ENCODE measurements at places on chromosomes 7 and 10.
A peak's percentile ranks its signal among the peaks of the same experiment; 100 is the strongest.

DNA sequence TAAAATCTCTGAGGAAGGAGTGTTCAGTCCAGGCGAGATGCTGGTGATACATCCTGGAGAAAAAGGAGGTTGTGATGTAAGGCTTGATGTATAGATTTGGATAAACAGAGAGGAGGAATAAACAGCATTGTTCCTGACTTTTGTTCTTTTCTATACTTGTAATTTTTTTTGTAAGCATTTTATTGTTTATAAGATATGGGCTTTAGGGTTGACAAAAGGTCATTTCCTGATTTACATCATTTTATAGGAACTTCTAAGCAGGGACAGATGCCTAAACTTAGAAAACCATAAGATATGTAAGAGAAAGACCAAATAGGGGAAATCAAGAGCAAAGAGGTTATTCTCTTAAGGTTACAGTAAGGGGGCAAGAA is 16.7 kb upstream of the SLC26A4 start:
- DNase-seq, result no peak

- no peak for DNase-seq
These were observed 5.8 kb downstream of the C7orf57 start for GRCh38 chr7:48040944-48041652.

DNA sequence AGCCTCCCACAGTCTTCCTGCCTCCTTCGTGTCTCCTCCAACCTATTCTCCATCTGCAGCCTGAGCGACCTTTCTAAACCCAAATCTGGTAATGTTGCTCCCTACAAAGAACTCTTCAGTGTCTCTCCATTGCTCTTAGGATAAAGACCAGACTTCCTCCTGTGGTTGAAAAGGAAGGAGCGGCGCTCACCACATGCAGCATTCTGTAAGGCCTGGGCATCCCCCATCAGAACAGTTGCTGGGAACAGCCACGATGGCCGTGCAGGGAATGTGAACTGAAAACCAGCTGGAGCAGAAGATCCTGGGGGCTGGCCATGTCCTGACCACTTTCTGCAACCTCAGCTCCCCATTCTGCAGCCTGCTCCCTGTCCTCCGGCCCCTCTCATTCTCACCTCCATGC is 237.8 kb upstream of the ZMIZ1 start:
- no peak for DNase-seq

GRCh38 chr10:93435621-93436397 is 46.3 kb downstream of the MYOF start:
- DNase-seq, result no peak

DNA sequence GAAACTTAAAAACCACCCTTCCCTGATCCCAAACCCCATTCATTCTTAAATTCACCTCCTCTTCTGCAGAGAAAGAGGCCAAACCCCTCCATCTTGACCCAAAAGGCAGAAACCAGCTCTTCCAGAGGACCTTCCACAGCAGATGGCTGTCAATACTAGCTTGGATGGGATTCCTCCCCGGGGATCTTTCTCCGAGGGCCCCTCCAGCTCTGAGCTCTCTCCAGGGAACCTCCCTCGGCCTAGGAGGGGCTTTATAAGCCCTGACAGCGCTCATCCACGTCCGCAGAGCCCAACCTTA is 5.4 kb downstream of the TNRC18 start:
- no peak for DNase-seq

GRCh38 chr10:55220975-55221374 is 419.9 kb upstream of the PCDH15 start:
- DNase-seq, result no peak

DNA sequence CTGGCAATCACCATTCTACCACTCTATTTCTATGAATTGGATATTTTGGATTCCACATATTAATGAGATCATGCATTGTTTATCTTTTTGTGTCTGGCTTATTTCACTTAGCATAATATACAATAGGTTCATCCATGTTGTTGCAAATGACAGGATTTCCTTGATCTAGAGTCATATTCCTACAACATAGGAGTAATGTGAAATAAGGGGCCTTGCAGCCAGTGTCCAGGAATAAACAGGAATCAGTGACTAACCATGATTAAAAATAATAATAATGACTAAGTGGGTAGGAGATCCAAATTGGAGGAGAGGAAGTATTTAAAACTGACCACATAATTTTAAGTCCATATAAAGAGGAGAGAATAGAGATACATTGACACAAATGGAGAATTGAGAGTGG is 49.9 kb downstream of the SCIN start:
- no peak for DNase-seq

DNA sequence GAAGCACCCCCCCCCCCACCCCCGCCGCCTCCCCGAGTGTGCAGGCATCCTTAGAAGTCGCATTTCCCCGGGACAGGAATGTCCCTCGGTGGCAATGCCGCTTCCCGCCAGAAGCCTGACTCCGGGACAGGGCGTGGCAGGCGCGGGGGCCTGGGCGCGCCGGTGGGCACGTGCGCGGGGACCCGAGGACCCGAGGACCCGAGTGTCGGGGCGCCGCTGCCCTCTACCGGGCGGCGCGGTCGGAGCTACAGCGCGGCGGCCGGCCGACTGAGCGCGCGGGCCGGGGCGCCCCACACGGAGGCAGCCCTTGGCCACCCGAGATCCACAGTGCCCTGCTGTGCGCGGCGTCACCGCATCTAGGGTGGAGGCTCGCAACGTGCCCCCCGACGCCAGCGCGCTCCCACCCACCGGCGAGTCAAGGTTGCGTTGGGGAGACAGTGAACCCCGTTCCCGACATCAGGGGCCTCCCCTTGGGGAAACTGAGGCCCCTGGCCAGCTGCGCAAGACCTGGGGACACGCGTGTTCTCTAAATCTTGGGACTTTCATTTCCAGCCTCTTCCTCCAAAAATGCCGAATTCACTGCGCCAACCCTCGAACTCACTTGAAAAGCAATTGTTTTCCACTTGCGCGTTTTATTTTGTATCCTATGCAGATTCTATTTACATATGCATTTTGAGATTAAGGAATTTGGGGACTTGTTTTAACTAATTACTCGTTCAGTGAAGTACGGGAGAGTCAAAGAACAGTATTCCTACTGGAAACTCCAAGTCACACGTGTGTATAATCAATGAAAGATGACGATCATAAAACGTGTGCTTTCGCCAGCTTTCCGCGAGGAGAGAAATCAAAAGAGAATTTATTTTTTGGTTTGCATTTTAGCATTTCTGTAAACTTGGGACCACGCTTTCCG is 3.1 kb upstream of the CUX1 start:
- peak; percentile 57 for DNase-seq

DNA sequence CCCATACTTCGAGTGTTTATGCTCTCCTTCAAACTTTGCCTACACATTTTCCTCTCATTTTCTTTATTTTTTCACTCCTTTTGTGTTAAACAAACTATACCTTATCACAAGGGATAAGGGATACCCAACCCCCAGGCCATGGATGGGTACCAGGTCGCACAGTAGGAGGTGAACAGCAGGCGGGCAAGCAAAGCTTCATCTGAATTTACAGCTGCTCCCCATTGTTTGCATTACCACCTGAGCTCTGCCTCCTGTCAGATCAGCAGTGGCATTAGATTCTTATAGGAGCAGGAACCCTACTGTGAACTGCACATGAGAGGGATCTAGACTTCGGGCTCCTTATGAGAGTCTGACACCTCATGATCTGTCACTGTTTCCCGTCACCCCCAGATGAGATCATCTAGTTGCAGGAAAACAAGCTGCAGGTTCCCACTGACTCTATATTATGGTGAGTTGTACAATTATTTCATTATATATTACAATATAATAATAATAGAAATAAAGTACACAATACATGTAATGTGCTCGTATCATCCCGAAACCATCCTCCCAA is 28.5 kb downstream of the ZC3HC1 start:
- DNase-seq, result peak; percentile 39

DNA sequence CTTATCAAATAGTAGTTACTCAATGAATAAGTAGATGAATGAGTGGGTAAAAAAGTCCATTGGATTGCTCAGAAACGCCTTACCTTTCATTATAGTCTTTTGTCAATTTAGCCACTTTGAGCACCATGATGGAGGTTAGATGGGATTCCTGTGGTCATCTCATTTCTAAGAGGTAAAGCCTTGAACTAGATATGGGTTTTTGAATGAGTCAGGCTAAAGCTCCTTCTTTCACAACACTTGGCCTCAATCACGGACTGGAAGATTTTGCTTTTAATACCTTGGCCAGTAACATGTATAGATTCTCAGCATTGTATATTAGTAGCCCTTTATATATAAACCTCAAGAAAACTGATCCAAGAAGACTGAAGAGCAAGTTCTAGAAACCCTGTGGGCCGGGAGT is 99.7 kb upstream of the CCDC6 start:
- DNase-seq, result peak; percentile 19

DNA sequence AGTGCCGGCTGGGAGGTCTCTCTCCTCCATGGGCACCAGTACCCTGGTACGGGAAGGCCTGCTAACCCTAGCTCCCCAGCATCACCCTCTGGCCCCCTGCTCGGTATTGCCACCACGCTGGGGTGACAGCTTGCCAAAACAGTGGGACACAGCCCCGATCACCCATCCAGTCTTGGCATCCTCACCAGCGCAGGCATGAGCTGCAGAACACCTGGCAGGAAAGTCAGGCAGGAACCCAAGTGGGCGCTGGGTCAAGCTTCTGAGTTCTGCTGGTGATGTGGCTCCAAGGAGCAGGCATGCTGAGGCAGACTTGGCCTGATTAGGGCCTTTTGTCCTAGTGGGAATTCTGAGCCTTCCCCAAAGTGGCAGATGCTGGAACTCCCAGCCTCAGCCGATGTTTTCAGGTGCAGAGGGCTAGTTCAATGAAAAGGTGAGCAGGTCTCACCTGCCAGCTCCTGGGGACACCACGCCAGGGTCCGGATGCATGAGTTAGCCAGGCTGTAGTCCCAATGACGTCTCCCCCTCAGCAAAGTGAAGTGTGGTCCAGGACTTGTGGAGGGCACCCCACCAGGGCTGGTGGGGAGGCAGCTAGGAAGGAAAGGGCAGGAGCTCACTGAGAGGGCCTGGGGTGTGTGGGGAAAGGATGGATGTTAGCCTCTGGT is 8.5 kb upstream of the ZNF22 start:
- DNase-seq, result no peak

DNA sequence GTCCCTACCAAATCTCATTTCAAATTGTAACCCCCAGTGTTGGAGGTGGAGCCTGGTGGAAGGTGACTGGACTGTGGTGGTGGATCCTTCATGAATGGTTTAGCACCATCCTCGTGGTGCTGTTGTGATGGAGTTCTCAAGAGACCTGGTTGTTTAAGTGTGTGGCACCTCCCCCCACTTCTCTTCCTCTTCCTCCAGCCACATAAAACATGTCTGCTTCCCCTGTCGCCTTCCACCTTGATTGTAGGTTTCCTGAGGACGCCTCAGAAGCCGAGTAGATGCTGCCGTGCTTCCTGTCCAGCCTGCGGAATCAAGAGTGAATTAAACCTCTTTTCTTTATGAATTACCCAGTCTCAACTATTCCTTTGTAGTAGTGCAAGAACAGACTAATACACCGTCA is 21.0 kb downstream of the GRB10 start:
- DNase-seq, result no peak

DNA sequence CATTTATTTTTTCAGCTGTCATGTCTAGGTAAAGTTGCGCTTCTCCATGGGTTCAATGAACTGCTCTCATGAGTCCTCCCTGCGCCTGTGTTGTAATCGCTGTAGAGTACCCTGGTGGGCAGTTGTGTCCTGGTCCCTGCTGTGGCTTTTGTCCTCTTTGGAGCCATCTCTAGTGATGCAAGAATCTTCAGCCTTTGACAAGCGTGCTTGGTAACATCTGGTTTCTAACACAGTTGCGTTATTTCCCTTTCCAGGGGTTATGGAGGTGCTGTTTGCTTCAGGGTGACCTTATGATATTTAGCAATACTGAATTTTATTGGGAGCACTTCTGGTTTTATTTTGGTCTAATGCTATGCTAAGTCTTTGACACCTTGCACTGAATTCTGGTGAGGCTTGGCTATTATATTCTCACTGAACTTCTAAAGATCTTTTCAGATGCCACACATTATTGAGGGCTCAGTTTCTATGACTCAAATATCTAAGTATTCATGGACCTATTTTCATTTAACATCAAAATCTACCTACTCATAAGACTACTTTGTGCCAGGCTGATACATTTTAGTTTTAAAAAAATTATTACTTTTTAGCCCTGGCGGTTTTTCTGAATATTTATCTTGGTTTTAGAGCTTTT is 88.6 kb downstream of the FANK1 start:
- DNase-seq, result no peak

DNA sequence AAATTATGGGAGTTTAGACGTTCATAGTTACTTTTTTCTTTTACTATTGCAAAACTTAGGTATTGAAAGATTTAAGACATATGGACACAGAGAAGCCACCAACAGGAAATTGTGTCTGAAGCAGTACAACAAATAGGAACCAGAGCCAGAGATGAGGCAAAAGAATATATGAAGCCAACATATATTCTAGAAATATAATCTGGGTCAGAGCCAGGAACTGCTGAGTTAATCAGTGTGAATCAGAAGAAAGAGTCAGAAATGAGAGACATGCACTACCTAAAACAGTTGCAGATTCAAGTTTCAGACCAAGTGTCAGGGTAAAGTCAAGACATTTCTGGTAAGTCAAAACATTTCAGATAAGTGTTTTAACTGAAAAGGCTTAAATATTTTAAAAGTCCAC is 67.7 kb downstream of the DGKB start:
- peak; percentile 47 for DNase-seq

Data from epithelial cell of esophagus (primary cell).